Frontal cortex (tissue), 4 donors: ENCODE measurements at places on chromosomes 3 and 15. TPM values are rescaled to one million over a fixed set of nuclear protein-coding genes. Genes with fewer than 3 reads are reported as not detected.

Gene MYLK
- 6.1 TPM for total RNA-seq

Gene RBMS3
- total RNA-seq, result 11.4 TPM

Gene TMOD2
- total RNA-seq, result 198 TPM

Gene TXNRD3
- 19.2 TPM for total RNA-seq

Gene PLSCR5
- under 0.01 TPM for total RNA-seq

Gene GABRR3
- not detected for total RNA-seq

DNA sequence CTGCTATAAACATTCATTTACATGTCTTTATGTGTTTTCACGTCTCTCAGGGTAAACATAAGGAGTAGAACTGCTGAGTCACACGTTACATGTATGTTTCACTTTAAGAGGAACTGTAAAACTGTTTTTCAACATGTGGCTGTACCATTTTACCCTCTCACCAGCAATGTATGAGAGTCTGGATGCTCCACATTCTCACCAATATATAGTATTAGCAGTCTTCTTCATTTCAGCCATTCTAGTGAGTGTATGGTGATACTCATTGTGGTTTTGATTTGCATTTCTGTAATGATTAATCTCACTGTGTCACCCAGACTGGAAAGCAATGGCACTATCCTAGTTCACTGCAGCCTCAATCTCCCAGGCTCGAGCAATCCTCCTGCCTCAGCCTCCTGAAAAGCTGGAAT, 37.1 kb downstream of the PHC3 start:
- DNase-seq, result no peak

GRCh38 chr15:29677871-29678461, 144.3 kb downstream of the TJP1 start:
- no peak for DNase-seq

DNA sequence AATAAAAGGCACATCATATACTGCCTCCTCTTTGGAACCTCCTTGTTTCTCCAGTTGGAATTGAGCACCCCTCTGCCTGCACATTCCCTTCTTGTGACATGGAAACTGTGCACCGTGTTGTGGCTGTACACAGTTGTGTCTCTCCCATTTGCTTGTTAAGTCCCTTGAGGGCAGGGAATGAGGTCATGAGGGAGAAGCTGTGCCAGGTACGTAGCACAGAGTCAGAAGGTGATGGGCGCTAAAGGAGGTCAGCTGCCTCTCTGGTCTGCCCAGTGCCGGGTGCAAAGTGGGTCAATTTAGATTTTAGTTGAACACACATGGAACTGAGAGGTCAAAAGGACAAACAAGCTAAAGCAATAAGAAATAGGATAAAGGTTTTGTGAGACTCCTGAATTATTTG, 124.4 kb downstream of the FAM43A start:
- no peak for DNase-seq

DNA sequence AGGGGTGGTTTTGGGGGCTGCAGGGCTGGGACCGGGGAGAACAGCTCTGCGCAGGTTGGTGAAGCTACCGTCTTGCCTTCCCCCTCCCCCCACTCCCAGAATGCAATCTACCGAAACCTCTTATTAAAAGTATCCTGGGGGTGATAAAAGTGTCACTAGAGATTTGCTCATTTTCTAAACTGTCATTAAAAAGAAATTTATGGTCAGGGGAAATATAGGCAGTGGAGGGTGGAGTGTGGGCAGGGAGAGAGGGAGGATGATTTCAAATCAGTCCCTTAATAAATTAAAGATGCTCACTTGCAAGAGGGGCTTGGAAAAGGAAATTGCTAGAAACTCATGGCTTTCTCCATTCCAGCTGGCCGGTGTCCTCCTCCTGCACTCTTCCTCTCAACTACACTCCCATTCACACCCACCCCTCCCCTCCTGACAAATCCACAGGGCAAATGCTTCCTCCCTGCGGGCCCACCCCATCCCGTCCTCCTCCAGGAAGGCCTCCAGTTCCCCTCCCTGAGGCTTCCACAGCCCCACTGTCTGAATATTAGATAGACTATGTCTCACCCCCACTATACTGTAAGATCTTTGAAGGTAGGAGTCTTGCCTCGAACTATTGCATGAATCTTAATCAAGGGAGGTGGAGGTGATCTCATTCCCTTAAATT, 83.9 kb downstream of the TLE3 start:
- DNase-seq, result no peak

DNA sequence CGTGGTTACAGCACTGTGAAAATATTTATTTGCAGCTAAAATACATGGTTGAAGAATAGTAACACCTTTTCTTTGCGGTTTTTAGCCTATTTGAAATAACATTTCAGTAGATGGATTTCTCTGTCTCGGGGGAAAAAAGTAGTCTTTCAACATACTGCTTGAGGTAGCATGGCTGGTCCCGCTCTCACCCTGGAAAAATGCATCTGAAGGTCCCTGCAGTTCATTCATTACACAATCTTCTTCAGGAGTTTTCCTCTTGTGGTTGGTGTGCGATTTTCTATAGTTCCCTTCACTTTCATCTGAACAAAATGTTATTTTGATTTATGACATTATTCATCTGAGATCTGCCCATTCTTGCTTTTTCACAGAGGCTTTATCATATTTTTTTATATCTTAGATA, 75.9 kb downstream of the STRIT1 start:
- DNase-seq, result no peak

GRCh38 chr3:131772269-131773026, 262.4 kb downstream of the CPNE4 start:
- no peak for DNase-seq

DNA sequence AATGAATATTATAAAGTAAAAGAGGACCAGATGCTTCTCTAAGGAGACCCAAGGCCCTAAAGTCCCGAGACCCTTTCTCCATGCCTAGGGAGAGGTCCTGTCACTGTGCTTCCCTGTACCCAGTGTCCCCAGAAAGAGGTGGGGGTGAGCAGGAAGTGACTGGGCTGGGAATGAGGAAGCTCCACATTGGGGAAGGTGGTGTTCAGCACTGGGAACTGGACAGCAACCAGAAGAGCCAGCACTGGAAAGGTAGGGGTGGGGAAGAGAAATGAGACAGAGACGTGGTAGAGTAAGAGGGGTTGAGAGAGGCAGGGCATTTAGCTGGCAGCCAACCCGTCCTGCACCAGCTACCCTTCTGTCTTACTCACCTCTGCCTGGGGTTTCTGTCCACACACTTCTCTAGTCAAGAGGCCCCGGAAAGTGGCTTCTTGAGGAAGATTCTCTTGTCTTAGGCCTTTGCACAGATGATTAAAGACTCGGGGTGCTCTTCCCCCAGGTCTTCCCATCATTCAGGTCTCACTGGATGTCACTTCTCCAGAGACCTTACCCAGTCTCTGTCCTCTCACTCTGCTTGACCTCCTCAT, 12.2 kb downstream of the RRP9 start:
- no peak for DNase-seq

GRCh38 chr15:65638681-65639089, 16.9 kb downstream of the SLC24A1 start:
- peak; percentile 76 for DNase-seq

DNA sequence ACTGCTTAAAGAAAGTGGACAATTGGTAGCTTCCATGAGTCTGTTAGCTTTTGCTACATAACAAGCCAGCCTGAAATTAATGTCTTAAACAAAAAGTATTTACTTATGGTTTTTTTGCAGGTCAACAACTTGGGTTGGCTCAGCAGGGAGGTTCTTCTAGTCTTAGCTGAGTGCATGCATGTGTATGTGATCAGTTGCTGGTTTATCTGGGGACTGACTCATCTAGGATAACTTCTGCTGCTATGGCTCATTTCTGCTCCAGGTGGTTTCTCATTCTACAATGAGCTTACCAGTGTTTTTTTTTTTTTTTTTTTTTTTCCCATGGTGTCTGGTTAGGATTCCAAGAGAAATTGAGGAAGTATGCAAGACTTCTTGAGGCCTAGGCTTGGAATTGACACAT, 244.7 kb downstream of the NSUN3 start:
- no peak for DNase-seq

DNA sequence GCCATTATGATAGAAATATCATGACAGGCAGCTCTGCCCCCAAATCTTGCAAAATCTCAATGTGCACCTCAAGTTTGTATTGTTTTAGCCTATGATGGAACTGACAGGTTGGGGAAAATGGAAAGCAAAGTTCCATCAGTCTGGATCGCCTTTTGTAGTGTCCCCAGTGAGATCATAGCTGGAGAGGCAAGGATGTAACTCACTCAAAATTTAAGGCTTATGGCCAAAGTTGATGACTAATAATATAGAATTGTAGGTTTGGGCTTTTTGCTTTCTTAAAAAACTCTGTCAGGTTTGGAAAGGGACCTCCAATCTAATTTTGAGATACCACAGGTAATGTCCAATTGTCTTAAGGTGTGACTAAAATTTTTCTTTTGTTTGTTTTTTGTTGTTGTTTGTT, 1.4 kb upstream of the ACP3 start:
- no peak for DNase-seq

- no peak for DNase-seq
Observed at GRCh38 chr15:48432688-48433087, 101.5 kb downstream of the DUT start.

DNA sequence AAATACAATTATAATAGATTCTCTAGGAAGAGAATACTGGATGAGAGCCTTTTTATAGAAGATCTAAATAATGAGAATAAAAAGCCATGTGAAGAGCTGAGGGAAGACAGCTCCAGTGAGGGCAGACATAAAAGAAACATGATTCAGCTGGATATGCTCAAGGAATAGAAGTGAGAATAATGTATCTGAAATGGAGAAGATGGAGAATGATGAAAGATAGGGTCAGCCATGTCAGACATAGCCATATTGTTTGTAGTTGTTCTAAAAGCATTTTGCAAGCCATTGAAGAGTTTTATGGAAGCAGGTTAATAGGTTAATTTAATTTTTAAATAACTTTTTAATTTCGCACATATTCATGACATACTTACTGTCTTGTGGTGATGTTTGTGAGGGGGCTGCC, 713.5 kb upstream of the ARPP21 start:
- DNase-seq, result no peak

GRCh38 chr3:58526515-58526957, 10.5 kb downstream of the ACOX2 start:
- DNase-seq, result no peak

GRCh38 chr3:154510780-154511179, 80.8 kb upstream of the GPR149 start:
- no peak for DNase-seq

DNA sequence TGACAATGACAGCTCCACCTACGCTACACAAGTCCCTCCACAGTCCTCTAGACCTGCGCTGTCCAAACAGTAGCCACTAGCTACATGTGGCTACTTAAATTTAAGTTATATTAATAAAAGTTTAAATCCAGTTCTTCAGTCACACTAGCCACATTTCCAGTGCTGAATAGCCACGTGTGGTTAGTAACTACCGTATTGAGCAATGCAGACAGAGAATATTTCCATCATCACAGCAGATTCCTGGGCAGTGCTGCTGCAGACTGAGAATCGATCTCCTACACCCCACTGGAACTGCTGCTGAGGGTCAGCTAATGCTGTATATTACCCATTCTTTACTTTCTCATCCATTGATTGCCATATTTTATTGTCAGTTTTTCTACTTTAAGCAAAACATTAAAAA, 40.9 kb downstream of the HDC start:
- no peak for DNase-seq

- DNase-seq, result no peak
Observed at GRCh38 chr3:141112686-141113297, 61.6 kb downstream of the SPSB4 start.

DNA sequence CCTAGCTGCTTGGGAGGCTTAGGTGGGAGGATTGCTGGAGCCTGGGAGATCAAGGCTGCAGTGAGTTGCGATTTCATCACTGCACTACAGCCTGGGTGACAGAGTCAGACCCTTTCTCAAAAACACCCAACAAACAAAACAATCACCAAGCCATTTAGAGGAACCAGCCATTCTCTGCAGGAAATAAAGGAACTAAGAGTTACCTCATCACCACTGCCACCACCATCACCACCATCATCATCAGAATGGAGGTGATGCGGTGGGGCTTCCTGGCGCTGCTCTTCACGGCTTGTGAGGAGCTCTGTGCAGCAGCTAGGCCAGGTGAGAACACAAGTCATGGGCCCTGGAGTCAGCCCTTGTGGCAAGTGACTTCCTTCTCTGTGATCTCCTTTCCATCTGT, 37.7 kb upstream of the KLHL25 start:
- no peak for DNase-seq

GRCh38 chr3:12729051-12729651, 29.9 kb downstream of the TMEM40 start:
- DNase-seq, result no peak

GRCh38 chr3:10420745-10421475, 84.5 kb downstream of the ATP2B2 start:
- DNase-seq, result no peak

- no peak for DNase-seq
Observed at GRCh38 chr15:72994534-72995177, 57.6 kb upstream of the NEO1 start.

GRCh38 chr15:96392380-96393208, 62.1 kb downstream of the NR2F2 start:
- DNase-seq, result no peak

GRCh38 chr15:70197945-70198361, 100.2 kb upstream of the TLE3 start:
- no peak for DNase-seq

DNA sequence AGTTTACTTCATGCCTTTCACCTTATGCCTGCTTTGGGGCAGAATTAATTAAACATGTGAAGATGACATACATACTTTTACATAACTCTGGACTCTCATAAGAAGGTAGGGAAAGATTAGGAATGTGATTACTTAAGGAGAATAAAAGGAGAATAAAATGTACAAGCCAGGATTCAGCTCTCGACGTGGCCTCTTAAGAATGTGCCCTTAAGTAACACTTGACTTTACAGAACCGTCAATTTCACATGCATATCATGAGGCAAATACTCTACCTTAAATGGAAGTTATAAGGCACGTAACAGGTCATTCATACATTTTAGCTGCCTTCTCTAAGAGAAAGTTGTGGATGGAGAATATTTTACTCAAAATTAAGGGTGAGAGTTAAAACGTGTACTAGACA, 263.7 kb upstream of the LMCD1 start:
- no peak for DNase-seq

DNA sequence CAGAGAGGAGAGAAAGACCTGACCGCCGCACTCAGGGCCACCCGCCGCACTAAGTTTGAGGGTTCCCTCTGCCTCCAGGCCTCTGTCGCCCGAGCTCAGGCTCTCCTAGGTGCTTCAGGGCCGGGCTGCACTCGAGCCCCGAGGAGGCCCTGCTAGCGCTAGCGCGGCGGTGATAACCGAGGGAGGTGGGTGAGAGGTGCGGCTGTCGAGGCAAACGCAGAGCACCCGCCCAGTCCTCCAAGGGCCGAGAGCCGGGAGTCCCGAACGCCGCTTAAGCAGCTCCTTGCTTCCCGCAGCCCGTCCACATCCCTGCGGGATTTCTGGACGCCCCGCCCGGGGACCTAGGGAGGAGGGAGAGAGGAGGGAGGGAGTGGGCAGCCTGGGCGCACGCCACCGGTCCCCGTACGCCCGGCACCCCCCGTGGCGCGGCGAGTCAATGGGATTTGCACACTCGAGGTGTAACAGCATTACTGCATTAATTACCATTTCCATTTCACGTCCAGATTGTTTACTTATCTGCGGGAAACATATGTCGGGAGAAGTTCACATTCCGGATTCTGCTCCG, 6.8 kb downstream of the SOX14 start:
- DNase-seq, result no peak
